ENCODE measurements at places on chromosomes 4 and X.

- no peak for DNase-seq
Measured at GRCh38 chr4:128470492-128471053, 183.0 kb upstream of the PGRMC2 start.

- DNase-seq: no peak
Measured at GRCh38 chr4:2497324-2497723, 28.4 kb downstream of the RNF4 start.

- peak; percentile 43 for DNase-seq
Measured at GRCh38 chr4:69759189-69759604, 1.2 kb downstream of the SULT1B1 start.

DNA sequence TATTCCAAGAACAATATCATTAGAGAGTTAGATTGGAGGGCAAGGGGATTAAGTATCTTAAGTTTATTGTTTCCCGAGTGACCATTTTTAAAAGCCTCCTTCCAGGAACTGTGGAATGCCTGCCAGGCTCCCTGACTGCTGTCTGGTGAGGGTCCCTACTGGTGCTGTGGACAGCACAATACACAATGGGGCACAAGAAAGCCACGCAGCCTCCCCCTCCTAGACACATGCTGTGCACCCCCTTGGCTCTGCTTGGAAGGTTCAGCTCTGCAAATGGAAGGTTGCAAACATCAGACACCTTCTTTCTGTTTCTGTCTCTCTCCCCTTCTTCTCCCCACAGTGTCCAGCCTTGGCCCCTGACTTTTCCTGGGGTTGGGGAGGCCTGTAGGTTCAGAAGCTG, 153.2 kb downstream of the SHROOM3 start:
- no peak for DNase-seq

DNA sequence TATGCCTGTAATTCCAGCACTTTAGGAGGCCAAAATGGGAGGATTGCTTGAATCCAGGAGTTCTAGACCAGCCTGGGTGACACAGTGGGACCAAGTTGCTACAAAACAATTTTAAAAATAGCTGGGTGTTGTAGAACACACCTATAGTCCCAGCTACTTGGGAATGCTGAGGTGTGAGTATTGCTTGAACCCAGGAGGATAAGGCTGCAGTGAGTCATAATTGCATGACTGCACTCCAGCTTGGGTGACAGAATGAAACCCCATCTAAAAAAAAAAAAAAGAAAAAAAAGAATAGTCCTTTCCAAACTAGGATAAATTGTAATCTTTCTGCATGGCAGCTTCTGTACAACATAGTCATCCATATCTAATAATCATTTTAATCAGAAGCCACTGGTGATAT, 270.1 kb upstream of the INTU start:
- DNase-seq: no peak

DNA sequence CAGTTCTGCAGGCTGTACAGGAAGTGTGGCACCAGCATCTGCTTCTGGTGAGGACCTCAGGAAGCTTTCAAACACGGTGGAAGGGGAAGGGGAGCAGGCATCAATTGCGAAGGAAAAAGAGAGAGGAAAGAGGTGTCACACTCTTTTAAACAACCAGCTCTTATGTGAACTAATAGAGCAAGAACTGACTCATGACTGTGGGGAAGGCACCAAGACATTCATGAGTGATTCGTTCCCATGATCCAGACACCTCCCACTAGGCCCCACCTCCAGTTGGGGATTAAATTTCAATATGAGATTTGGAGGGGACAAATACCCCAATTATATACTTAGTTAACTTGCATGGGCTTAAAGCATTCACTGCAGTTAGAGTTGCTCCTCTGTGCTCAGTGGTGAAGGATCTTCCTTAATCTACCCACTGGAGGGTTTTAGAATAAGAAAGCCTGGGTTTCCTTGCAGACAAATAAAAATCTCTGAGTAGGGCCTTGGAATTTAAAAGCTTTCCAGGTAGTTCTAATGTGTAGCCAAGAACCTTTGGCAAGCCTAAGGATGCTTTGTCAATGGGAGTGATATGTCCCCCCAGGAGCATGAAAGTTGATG, 60.0 kb downstream of the SYNPO2 start:
- DNase-seq: no peak

- no peak for DNase-seq
Measured at GRCh38 chr4:168275836-168276235, 42.7 kb downstream of the DDX60 start.

Data from LHCN-M2 (cell line).